ENCODE measurements at places on chromosomes 12 and 14.

GRCh38 chr14:35482994-35483515 lies 50.9 kb upstream of the INSM2 start:
- DNase-seq = no peak

GRCh38 chr12:7354529-7354928 lies 50.7 kb downstream of the ACSM4 start:
- no peak for DNase-seq

- DNase-seq = no peak
Measured at GRCh38 chr12:10365696-10366405, 24.0 kb downstream of the KLRK1 start.

DNA sequence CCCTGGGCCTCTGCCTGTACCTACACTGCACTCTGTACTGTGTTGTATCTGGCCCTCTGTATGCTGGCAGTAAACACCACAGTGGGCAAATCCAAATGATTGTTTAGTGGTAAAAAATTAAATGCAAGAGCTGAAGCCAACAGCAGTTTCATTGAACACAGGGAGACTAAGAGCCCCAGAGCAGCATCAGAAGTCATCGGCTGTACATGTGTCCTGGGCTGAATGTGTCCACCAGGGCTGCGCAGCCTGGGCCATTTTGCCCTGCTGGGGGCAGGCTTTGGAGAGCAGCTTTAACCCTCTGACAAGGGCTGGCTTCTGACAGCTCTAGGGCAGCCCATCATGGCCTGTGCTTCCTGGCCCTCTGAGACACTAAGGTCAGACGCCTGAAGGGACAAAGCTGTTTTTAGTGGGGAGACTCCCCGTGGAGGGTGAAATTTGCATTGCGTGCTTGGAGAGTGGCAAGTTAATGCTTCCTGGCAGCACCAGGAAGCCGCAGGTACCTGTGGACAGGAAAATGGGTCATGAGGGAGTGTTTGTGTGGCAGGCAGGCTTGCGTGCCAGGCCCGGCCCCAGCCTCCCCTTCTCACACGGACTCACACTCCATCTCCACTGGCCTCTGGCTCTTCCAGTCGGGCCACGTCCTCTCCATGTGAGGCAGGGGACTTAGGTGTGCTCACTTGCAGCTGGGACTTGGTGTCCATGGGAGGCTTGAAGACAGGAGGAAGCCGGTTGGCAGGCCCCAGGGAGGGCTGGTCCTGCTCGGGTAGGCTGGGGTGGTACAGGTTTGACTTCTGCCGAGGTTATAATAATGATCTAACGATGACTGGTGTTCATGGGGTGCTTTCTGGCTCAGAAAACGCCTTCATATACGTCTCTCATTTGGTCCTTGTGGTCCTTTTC lies 150.1 kb downstream of the TSPAN9 start:
- DNase-seq = no peak

GRCh38 chr14:103386713-103387329 lies 1.6 kb downstream of the MARK3 start:
- DNase-seq = no peak

Measured in stimulated activated CD4-positive, alpha-beta T cell treated with anti-CD3 and anti-CD28 coated beads, TNF-alpha, amount 100 ng/mL, for 1 hour (primary cell).